ENCODE measurements at places on chromosomes 3 and 15. TPM values are rescaled to one million over a fixed set of nuclear protein-coding genes. Genes with fewer than 3 reads are reported as not detected.

DNA sequence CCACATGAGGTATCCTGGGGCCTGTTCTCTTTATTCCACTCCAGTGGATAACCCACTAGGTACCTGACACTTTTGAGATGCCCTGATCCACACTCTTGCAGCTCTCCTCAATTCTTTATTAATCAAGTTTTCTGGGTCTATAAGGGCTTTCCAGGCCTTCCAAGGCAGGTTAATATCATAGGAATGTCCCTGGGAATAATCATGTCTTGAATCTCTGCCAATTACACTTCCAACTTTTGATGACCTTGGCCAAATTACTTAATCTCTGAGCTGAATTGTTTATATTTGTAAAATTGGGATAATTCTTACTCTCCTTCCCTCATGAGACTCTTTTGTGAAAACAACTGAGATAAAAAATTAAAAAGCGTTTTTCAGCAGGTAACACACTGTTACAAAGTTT, 881.7 kb downstream of the MCTP2 start:
- no peak for DNase-seq

DNA sequence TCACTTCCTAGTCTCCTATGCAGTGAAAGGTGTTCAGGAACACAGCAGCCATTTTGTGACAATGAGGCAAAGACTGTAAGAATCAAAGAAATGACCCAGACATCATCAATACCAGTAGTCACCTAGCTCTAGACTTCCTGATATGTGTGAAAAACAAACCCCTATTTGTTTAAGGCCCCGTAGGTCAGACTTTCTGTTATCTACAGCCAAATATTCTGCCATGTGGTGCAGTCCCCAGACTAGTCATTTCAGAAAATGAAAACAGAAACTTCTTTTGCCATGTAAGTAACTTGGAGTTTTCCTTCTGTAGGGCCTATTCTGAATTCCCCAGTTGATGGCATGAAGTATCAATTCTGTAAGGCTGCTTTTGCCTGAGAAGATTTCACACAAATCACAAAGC, 181.7 kb upstream of the SNTN start:
- DNase-seq, result no peak

GRCh38 chr15:99447497-99448371, 118.0 kb upstream of the MEF2A start:
- DNase-seq, result peak; percentile 7

DNA sequence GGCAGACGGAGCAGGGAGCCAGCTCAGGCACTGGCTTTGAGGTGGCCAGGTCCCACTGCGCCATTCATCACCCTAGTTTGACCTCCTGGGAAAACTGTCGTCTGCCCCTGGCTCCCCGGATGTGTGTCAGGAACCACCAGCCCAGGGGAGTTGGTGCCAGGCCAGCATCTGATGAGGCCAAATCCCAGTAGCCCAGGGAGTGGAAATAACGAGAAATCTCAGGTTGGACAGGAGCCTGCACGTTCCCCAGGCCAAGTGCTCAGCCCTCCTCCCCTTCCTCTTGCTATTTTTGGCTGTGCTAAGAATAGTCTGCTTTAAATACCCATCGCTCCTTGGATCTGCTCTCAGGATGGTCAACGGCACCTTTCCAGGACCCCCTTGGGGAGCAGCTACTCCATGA, 93.1 kb upstream of the RPL32 start:
- no peak for DNase-seq

- DNase-seq, result peak; percentile 31
Measured at GRCh38 chr15:31439328-31439727, 112.7 kb downstream of the KLF13 start.

The ERICH6 gene
- 0.50 TPM for total RNA-seq

The MESD gene
- 34.0 TPM for total RNA-seq

The PRTG gene
- not detected for total RNA-seq

The PLSCR2 gene
- 0.35 TPM for total RNA-seq

The CNBP gene
- 263 TPM for total RNA-seq

The VGLL3 gene
- total RNA-seq, result not detected

The SMAD3 gene
- total RNA-seq, result 81.6 TPM

The GOLGA8F gene
- not detected for total RNA-seq

The MRPS22 gene
- total RNA-seq, result 41.8 TPM
